Naive B cell (primary cell): ENCODE measurements at places on chromosomes 5 and 9. TPM values are rescaled to one million over a fixed set of nuclear protein-coding genes. Genes with fewer than 3 reads are reported as not detected.

DNA sequence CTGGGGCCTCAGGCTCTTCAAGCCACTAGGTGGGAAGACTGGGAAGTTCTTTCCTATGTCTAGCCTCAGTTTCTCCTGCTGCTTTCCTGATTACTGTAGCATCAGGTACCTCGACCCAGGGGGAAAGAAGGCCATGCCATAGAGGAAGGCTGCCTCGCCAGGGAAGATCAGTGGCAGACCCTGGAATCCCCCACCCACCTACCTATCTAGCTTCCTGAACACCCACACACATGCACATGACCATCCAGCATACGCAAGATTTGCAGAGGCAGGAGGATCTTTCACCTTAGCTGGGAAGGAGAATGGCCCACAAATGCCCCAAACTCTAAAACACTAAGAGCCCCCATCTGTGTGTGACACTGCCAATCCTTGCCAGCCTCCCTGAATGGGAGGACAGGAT, 8.0 kb downstream of the NR5A1 start:
- peaks cover 51% of the 10 kb centered on the region for H3K27me3 ChIP-seq
- no peak overlapping the region for H3K27ac ChIP-seq
- H3K36me3 ChIP-seq, result no peaks in the 10 kb centered on the region
- H3K4me3 ChIP-seq, result no peak overlapping the region
- DNase-seq, result no peak

GRCh38 chr9:135416664-135417290, 62.8 kb upstream of the PPP1R26 start:
- DNase-seq, result no peak
- no peaks in the 10 kb centered on the region for H3K36me3 ChIP-seq
- no peak overlapping the region for H3K4me3 ChIP-seq
- H3K27me3 ChIP-seq, result peaks cover 26% of the 10 kb centered on the region
- no peak overlapping the region for H3K27ac ChIP-seq

DRD1 gene
- polyA plus RNA-seq, result not detected

DNA sequence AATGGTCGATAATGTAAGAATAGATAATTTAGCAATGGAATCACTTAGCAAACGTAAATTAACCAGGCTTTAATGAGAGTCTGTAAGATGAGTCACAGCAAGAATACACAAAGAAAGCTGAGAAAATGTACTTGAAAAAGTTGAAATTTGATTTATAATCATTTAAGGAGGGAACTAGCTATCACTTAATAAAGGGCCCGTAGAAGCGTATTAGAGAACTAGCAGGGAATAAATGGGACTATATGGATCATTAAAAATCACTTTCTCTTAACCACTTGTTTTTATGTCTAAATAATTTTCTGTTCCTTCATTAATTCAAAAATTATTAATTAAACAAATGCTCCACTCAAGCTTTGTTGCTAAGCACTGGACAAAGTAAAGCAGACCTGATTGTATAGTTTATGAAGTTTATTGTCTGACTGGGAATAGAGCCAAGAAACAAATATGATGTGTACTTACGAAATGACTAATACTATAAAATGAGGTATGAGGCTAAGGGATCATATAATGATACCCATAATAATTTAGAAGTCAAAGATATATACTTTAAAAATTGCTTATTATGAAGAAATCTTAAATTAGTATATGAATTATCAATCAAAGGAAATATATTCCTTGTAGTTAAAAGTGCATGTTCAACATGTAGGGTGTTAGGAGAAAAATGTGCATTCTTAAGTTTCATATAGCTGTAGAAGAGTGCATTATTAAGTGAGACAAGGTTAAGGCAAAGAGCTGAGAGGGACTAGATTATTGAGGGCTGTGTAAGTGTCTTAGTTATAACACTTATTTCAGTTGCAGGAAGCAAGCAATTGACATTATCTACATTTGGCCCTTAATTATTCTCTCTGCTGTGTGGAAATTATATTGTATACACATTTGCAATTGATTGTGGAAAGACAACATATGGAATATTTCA, 196.8 kb downstream of the PRDM9 start:
- H3K4me3 ChIP-seq, result no peak overlapping the region
- DNase-seq, result no peak
- no peaks in the 10 kb centered on the region for H3K4me1 ChIP-seq

GRCh38 chr9:123346026-123346425, 10.0 kb upstream of the CRB2 start:
- no peaks in the 10 kb centered on the region for H3K36me3 ChIP-seq
- H3K4me1 ChIP-seq, result peaks cover 31% of the 10 kb centered on the region
- DNase-seq, result no peak
- H3K27me3 ChIP-seq, result no peaks in the 10 kb centered on the region

- no peak for DNase-seq
- H3K27ac ChIP-seq, result no peak overlapping the region
- peak overlapping the region; percentile 26 for H3K4me3 ChIP-seq
- peaks cover 7% of the 10 kb centered on the region for H3K36me3 ChIP-seq
- H3K27me3 ChIP-seq, result no peaks in the 10 kb centered on the region
Observed at GRCh38 chr9:134049236-134049635, 18.6 kb downstream of the BRD3 start.

HNRNPAB gene
- 50.1 TPM for polyA plus RNA-seq

PCDHGA4 gene
- 0.14 TPM for polyA plus RNA-seq

TMEM171 gene
- not detected for polyA plus RNA-seq

GRCh38 chr5:149045089-149045460, 17.8 kb downstream of the SH3TC2 start:
- no peaks in the 10 kb centered on the region for H3K27me3 ChIP-seq
- no peak for DNase-seq
- H3K27ac ChIP-seq, result no peak overlapping the region

- peak overlapping the region; percentile 44 for H3K4me3 ChIP-seq
- no peaks in the 10 kb centered on the region for H3K27me3 ChIP-seq
- H3K4me1 ChIP-seq, result peaks cover 72% of the 10 kb centered on the region
- H3K36me3 ChIP-seq, result no peaks in the 10 kb centered on the region
- DNase-seq, result no peak
- H3K27ac ChIP-seq, result peak overlapping the region; percentile 80
Observed at GRCh38 chr5:150431574-150431973, 18.0 kb downstream of the RPS14 start.

ZNF367 gene
- polyA plus RNA-seq, result not detected
